AG08396 (cell line): ENCODE measurements at places on chromosomes 11 and 22.

DNA sequence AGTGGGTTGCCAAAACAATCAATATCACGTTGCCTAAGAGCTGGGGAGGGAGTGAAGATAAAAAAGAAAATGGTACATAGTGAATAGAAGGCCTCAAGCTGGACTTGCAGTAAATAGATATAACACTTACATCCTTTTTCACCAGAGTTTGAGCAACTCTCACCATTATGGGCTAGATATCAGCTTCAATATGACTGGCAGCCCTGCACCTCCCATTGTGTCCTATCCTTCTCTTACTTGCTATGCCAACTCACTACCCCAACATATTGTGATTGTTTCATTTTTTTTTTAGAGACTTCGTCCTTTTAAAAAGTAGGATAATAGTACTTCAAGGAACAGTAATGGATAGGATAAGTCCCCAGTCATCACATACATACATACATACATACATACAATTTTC, 7.4 kb downstream of the HBG1 start:
- no peak for DNase-seq

DNA sequence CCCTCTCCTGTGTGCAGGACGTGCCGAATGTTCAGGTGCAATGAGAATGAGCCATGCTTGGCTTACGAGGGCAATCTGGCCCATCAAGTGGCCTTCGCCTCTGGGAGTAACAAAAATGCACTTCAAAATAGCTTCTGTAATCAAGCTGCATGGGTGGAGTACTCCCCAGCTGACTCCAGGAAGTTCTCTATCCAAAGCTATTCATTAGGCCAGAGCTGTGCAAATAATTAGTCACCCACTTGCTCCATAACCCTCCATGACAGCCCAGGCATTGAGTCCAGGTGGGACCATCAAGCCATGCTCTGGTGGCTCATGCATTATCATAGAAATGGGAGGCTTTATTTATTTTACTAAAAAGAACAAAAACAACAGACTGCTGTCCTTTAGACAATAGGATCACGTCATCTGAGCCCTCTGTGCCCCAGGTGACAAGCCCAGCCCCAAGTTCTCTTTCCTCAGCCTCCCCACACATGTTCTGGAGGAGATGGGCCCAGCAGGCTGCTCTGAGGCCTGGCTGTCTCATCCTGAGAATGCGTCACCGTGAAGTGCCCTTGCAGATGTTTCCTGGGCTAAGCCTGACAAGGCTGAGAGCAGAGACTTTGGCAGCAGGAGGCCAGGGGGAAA, 244.7 kb downstream of the ETS1 start:
- DNase-seq = peak; percentile 19

- no peak for DNase-seq
Measured at GRCh38 chr11:33062137-33062536, 22.8 kb downstream of the TCP11L1 start.

GRCh38 chr11:112355726-112356125, 95.1 kb upstream of the PLET1 start:
- peak; percentile 32 for DNase-seq

GRCh38 chr11:28900427-28900826, 792.2 kb downstream of the METTL15 start:
- no peak for DNase-seq

DNA sequence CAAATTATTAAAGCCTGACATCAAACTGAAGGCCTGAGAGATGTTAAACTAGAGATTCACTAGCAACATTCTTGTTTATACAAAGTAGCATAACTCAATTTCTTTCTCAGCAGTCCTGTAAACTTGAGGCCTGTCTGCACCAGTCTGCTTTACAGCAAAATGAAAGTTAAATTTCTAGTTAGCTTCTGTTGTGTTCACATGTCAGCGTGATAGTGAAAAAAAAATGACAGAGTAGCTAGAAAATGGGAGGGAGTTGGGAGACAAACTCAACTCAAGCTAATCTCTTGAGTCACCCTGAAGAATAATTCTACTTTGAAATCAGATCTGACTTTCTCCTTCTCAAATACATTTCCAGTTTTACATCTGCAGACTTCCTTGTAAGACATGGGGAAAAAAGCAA, 6.5 kb downstream of the RBFOX2 start:
- DNase-seq = peak; percentile 43

DNA sequence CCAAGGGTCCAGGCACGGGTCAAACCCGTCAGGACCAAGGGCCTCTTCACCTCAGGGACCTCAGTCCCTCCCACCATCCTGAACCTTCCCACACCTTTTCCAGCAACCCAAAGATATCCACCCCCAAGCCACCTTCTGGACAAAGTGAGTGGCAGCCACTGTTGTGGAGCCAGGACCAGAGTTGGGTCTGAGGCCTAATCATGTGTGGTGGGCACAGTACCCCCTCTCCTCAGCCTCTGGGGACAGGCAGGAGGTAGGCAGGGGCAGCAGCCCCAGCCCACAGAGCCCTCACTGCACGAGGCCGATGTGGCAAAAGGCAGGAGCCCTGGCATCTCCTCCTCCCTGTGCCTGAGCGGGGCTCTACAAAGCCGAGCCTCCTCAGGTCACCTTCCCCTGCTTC, 2.5 kb downstream of the KCNJ11 start:
- no peak for DNase-seq

DNA sequence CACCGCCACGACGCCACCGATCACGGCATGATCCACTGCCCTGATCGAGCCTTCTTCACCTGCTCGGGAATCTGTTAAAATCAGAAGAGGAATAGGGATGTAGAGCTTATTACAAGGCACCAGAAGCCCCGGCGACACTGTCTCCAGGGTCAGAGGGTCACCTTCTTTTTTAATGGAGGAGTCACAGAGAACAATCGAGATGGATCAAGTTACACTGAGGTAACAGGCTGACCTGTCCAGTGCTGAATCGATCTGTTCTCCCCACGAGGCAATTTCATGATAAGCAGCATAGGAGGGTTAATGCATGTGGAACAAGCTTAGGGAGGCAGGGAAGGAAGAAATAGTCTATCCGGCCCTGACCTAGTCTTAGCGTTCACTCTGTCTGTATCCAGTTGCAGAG, 325.5 kb downstream of the CADM1 start:
- no peak for DNase-seq

- no peak for DNase-seq
Measured at GRCh38 chr11:66877588-66878385, 20.9 kb downstream of the LRFN4 start.

- no peak for DNase-seq
Measured at GRCh38 chr11:57584341-57584740, 13.1 kb upstream of the SERPING1 start.

DNA sequence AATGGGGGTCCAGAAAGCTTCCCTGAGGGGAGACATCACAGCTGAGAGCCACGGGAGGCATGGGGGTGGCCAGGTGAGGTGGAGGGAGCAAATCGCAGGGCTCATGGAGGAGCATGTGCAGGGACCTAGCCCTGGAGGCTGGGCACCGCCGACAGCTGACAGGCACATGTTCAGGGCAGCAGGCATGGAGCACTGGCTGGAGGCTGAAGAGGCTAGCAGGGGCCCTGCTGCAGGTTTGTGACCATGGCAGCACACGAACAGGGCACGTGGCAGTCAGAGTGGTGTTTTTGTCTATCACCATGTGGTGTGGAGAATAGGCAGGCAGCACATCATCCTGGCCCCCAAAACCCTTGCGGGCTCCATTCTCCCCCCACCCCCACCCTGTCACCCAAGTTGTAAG, 10.1 kb upstream of the CDC42EP2 start:
- no peak for DNase-seq

GRCh38 chr11:64866173-64866491, 12.3 kb downstream of the EHD1 start:
- DNase-seq = no peak

GRCh38 chr11:77381729-77382665, 80.5 kb upstream of the GDPD4 start:
- DNase-seq = peak; percentile 51

- DNase-seq = peak; percentile 87
Measured at GRCh38 chr11:46308631-46309419, 31.4 kb downstream of the CREB3L1 start.

DNA sequence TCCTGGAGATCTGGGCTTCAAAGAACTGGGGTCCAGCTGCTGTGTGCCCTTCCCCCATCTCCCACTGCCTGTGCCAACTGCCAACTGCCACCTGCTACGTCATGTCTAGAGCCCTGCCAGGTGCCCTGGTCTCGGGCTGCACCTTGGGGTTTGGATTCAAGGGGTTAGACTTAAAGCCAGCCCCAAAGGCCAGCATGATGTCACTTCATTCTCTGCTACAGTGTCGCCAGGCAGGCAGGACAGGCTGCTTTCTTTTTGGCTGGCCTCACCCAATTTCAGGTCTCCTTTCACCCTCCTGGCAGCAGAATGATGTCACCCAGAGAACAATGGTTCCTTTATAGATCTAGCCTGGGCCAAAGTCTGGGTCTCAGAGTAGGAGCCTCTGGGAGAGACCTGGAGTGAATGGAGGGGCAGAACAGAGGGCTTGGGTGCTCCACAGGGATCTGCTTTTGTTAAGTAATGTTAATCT, 79.5 kb upstream of the CRYBB3 start:
- no peak for DNase-seq
